ENCODE measurements at places on chromosomes 7 and 10.

DNA sequence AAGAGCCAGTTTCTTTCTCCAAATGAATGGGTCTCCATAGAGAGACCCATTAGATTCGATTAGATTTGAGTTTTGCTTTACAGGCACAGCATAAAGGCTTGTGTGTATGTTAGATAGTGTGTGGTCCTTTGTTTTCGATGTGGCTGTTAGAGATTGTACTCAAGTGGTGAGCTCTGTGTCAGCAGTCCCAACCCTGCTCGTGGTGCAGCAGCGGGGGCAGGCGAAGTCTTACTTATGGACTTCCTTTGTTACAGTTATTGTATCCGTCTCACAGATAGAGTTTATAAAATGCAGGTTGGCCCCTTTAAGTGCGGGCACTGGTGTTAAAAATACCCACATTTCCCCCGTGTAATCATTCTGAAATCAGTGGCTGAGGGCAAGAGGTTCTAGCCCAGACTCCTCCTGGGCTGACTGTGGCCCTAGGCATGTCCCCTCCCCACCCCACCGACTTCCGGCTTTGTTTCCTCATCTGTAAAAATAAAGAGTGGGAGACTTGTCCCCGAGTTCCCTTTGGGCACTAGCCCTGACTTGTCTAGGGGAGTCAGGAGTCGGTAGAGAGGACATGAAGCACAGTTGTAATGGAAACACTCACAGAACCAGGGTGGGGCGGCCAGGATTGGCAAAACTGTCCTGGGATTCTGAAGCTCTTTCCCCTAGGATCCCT, 28.6 kb downstream of the MTURN start:
- DNase-seq = no peak

- DNase-seq = no peak
Measured at GRCh38 chr7:159014297-159015062, 130.2 kb downstream of the VIPR2 start.

DNA sequence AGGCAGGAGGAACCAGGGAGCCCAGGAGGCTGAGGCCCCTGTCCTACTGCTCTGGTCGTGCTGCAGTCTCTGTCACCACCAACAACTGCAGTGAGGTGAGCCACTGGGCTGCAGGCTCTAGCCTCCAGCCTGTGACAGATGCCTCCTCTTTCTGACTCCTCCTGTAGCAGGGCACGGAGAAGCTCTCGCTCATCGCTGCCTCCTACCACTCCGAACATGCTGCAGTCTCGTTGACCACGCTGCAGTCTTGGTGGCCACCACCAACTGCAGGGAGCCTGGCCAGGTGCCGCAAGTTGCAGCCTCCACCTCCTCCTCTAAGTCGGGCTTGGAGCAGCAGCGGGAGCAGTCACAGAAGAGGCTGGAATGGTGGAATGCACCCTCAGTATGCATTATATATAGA, 22.1 kb upstream of the VOPP1 start:
- no peak for DNase-seq

DNA sequence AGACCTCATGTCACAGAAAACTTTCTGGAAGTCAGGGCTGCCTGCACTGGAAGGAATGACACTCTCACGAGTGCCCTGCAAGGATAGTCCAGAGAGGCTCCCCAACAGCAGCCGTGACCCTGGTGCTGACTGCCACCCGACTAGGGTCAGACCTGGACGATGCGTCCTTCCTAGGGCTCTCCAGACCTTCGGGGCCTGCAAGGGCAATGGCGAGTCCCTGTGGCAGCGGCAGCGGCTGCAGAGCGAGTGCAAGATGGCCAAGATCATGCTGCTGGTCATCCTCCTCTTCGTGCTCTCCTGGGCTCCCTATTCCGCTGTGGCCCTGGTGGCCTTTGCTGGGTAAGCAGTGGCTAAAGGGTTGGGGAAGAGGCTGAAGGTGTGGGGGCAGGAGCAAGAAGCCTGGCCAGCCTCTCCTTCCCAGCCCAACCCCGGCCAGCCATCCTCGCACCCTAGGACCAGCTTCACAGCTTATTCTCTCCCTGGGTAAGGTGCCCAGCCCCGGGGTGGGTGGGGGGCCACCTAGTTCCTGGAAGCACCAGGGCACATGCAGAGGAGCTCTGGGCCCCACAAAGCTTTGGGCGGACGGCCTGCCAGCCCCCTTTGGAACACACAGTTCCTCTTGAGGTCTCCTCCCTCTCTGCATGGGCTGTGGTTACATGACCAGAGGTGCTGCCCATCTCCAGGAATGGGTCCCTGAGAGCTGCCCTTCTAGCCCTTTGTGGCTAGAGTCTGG, 5.5 kb downstream of the OPN4 start:
- no peak for DNase-seq

DNA sequence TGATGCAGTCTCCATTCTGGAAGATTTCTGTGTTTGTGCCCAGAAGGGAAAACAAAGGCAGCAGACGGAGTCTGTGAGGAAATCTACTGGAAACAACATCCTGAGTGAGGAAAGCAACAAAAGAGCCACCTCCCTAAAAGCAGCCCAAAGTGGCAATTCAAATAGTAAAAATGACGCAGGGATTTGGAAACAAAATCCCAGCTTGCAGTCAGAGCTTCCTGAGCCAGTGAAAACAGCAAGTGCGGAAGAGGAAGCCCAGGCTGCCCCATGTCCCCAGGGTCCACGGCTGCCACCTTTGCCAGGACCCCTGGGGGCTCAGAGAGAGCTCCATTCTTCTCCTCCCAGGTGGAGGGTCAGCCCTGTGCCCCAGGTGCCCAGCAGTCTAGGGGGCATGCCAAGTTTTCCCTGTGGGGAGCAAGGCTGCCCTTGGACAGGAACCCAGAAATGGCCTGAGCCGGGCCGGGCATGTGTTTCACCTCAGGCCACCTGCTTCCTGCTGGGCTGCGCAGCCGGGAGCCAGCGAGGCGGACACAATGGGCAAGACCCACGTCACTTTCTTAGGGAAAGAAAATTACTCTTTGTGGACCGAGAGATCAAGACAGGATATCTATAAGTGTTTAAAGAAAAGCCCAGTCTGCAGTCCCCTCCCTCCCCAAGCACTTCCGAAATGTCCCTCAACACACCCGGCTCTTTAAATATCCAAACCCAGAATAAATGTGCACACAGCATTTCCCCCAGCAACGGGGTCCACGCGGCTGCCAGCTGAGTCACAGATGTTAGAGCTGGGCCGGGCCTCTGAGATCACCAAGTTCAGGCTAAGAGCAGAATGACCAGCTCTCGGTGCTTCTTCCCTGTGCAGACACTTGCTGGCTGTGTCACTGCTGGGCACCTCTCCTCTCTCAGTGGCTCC, 231.1 kb downstream of the ARHGAP12 start:
- DNase-seq = no peak

- no peak for DNase-seq
Measured at GRCh38 chr7:31043051-31043471, 9.0 kb upstream of the ADCYAP1R1 start.
